ENCODE measurements at places on chromosomes 3 and 15.

- no peak for DNase-seq
Measured at GRCh38 chr15:38260077-38260476, 7.4 kb downstream of the SPRED1 start.

DNA sequence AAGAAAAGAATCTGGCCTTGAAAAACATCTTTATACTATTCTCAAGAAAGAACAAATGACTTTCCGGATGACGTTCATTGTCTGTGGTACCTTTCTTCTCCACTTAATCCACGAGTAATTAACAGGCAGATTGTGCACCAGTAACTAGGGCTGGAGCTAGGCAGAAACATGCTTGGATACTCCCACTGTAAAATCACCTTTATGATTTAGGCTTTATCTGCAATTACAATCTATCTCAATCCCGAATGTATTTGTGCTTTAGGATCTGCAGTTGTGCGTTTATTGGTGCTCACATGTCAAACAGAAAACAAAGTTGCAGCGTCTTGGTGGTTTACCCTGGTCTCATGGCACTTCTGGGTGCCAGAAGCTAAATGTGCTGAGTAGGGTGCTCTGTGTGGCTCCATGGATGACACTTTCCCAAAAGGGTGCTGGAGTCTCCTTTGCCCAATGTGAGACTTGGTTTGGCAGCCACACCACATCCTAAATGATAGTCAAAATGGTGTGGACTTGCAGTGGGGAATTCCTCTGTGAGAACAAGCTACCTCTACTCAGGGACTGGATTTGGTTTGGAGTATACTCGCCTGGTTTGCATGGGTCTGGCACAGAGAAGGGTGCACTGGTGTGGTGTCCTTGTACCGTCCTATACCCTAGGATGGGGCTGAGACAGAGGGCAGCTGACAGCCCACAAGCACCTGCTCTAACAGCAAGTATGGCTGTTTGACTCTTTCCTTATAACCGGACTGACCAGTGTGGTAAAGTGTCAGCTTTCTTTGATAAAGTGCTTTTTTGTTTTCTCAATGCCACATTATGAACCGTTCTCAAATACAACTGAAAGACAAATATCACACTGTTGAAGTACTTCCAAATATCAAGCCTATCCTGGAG lies 7.7 kb downstream of the SERP1 start:
- no peak for DNase-seq

DNA sequence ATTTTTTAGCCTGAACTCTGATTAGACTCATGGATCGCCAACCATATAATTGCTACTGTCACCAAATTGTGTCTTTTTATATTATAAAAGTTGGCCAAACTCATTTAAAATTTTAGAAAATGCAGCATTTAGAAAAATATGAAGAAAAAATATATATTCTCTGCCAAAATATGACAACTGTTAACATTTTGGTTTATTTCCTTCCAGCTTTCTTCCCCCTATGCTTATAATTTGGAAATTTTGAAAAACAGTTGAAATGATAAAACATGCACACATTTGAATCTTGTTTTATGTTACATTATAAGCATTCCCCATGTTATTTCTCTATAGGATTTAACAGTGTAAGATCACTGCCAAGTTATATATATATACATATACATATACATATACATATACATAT lies 1112.8 kb downstream of the TUSC7 start:
- no peak for DNase-seq

GRCh38 chr15:57565311-57565710 lies 26.4 kb upstream of the MYZAP start:
- DNase-seq: no peak

GRCh38 chr15:57018151-57018550 lies 99.7 kb downstream of the TCF12 start:
- DNase-seq: no peak

DNA sequence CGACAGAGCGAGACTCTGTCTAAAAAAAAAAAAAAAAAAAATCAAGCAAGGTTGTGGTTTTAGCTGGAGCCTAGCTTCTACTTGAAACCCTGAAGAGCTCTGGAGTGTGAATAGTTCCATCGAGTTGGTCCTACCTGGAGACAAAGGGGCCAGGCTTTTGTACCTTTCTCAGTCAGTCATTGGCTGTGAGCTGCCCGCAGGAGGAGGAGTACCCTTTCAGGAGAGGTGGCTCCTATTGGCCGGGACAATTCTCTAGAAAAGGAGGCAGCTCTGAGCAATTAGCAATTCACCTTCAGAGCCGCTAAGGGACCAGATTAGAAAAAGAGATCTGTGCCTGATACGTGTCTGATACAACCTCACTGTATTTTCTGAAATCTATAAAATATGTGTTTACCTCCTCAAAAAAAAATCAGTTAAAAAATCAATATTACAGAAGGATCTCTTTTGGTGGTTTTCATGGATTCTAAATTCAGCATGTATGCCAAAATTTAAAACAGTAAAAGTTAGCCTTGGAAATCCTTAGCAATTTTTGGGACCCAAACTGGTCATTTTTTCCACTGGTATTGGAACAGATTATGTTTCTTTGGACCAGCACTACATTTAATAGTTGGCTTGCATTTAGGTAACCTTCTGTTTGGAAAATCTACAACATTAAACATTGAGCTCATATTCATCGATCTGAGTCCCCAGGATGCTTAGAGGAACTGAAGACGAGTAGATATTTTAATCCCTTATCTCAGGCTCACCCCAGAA lies 29.7 kb upstream of the PDCD6IP start:
- no peak for DNase-seq
